Stomach (tissue), 19 donors: ENCODE measurements at places on chromosomes 4 and X.
A peak's percentile ranks its signal among the peaks of the same experiment; 100 is the strongest.

DNA sequence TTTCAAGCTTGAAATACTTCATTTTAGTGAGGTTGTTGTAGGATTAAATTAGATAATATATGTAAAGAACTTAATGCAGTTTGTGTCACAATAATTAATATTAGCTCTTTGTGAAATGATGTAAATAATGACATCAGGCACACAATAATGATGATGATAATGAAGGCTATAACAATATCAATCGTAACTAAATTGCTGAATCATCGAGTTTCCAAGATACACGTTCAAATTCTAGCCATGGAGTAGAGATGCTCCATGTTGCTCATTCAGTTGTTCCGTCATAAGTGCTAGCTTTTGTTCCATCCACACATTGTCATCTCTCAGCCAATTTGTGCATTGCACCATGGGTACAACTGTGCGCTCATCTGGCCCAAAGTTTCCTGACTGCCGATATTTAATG lies 83.1 kb downstream of the CPXCR1 start:
- no peak for DNase-seq

DNA sequence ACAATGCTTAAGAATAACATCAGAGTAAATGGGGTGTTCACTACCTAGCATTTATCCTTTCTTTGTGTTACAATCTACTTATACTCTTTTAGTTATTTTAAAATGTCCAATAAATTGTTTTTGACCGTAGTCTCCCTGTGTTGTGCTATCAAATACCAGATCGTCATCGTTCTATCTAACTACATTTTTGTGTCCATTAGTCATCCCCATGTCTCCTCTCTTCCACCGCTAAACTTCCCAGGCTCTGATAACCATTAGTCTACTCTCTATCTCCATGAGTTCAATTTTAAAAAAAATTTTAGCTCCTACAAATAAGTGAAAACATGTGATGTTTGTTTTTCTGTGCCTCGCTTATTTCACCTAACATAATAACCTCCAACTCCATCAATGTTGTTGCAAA lies 381.9 kb downstream of the PRDM5 start:
- DNase-seq = no peak

- DNase-seq = peak; percentile 94
These were observed 104.7 kb upstream of the NOCT start for GRCh38 chr4:138910914-138911336.

DNA sequence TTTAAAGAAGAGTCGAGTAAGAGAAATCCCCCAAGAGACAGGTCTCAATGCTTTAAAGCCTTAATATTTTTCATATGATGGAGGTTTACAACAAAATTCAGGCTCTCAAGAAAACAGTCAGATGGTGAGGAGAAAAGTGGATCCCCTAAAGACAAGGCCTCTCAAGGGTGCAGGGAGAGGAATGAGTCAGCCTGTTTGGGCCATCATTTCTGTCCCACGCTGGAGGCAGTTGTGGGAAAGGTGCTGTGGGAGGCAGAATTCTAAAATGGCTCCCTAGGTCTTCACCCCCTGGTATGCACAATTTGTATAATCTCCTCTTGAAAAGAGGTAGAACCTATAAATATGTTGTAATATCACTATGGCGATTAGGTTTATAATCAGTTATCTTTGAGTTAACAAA lies 4.6 kb upstream of the TIFA start:
- no peak for DNase-seq

GRCh38 chr4:184439856-184440594 lies 34.3 kb downstream of the IRF2 start:
- peak; percentile 75 for DNase-seq

DNA sequence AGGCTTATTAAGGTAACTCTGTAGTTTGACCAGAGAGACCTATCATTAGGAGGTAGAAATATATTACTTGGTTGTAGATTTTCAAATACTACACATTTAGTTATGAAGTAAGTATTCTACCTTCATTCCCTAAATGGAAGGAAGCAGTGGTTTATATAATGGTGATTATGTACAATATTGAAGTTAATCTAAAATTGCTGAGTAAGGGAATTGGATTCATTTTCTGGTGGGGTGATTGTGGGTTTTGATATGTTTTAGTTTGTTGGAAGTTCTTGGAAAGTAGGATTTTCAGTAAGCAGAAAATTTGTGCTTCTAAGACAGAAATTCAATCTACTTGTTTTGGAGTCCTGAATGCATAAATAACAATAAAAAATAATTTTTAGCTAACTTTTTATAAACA lies 1830.9 kb upstream of the ADGRL3 start:
- no peak for DNase-seq

- DNase-seq = peak; percentile 61
These were observed 392.8 kb upstream of the NR3C2 start for GRCh38 chr4:148834804-148835631.

DNA sequence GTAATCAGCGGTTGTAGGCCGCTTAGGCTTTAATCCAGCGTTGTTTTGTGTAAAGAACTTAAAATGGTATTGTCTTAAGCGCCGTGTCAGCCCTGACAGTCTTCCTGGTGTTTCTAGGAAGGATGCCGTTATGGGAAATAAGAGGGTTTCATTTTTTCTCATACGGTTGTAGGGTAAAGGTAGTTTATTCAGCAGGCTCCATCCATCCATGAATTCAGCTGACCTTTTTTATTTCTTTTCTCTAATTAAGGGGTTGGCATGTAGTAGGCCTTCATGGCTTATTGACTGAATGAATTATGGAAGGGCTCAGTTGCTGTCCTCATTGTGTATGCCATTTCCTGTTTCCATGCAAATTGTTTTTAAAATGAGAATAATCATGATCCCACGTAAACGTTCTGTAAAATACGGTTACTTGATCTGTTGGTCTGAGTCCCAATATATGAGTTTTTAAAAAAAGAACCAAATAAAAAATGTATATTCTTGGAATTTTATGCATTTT lies 693 bp downstream of the OCIAD1 start:
- no peak for DNase-seq

- DNase-seq = no peak
These were observed 38.9 kb upstream of the RBPJ start for GRCh38 chr4:26281881-26282280.

DNA sequence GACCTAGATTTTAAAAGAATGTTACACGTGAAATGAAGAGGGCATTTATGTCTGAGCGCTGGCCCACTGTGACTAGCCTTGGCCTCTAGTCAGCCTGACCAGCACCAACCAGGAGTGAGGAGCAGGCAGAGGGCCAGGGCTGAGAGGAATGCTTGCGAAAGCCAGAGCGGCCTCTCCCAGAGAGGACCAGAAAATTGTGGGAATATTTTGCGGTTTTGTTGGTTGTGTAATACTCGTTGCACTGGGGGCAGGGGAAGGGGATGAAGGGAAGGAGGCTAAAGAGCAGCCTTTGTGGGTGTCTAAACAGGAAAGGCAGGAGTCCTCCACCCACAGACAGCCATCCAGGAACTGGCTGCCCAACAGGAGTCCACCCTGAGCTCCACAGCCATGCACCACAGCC lies 3.8 kb downstream of the GABRE start:
- peak; percentile 29 for DNase-seq

DNA sequence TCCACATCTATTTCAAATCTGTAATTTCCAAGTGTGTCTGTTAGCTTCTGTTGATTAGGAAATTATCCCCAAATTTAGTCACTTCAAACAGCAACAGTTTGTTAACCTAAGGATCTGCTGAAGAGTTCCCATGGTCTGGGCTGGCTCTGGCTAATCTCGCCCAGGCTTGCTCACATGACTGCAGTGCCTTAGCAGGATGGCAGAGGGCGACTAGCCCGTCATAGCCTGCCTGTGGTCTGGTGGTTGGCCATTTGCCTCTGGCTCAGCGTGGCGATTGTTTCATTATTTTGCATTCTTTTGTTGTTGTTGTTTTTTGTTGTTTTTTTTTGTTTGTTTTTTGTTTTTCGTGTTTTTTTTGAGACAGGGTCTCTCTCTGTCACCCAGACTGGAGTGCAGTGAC lies 264.0 kb downstream of the TRIML1 start:
- DNase-seq = no peak

DNA sequence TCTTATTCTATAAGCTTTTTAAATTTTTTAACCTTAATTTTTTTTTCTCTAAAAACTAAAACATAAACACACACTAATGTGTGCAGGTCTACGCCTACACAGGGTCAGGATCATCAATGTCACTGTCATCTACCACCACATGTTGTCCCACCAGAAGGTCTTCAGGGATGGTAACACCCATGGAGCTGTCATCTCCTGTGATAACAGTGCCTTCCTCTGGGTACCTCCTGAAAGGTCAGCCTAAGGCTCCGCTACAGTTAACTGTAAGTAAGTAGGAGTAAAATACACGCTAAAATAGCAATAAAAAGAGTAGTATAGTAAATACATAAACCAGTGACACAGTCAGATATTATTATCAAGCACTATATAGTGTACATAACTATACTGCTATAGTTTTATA lies 45.9 kb upstream of the GPRIN3 start:
- DNase-seq = no peak
